Activated CD8-positive, alpha-beta T cell treated with anti-CD3 and anti-CD28 coated beads, Interleukin-2, amount 10 ng/mL, durations not matched to agents 7 days and 5 days (primary cell): ENCODE measurements at places on chromosomes 1 and 21. TPM values are rescaled to one million over a fixed set of nuclear protein-coding genes. Genes with fewer than 3 reads are reported as not detected.

The ZSWIM5 gene
- 0.50 TPM for total RNA-seq

DNA sequence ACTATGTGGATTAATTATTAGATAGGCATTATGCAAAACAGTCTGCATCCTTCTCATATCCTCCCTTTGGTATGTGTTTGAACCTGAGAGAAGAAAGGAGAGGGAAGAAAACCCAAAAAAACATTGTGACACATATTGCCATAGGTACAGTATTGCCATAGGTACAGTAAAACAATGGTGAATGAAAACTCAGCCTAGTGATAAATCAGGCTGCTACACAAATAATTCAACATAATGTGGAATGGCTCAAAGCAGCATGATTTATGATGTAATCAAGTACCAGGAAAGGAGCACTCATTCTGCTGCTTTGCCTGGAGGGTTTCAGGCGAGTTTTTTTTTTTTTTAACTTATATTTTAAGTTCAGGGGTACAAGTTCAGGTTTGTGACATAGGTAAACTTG lies 213.9 kb upstream of the LYPLAL1 start:
- DNase-seq, result no peak

DNA sequence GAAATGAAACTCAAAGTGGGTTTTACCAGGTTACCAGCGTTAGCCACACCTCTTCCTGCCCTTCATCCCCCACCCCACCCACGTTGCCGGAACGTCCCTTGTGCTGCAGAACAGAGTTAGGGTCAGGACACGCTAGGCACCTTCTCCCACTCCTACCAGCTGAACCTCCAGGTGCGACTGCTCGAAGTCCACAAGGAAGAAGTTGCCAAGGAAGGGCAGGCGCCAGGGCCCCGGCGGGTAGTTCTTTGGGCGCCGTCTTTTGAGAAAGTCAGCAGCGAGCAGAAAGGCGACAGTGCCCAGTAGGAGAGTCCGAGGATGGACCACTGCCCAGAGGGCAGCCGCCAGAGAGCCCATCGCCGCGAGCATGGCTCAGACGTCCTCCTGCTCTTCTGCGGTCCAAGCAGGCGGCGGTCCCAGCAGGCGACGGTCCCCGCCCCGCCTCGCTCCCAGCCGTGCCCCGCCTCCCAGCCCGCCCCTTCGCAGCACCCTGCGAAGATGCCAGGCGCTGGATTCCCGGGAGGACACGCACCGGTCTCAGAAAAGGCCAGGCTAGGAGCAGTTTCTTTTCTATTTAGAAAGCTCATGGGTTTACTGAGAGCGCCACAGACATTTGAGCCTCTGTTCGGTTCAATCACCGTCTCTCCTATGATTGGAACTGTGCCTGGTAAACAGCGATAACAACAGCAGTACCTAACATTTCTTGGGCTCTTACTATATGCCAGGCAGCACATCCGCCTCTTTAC lies at the start of gene CYP2J2:
Gene CYP2J2, minus strand, starts transcription at position 393 of the 743 bp plus-strand sequence. Its CDS starts 27 bp downstream, at position 366.
- DNase-seq, result peak; percentile 52

DNA sequence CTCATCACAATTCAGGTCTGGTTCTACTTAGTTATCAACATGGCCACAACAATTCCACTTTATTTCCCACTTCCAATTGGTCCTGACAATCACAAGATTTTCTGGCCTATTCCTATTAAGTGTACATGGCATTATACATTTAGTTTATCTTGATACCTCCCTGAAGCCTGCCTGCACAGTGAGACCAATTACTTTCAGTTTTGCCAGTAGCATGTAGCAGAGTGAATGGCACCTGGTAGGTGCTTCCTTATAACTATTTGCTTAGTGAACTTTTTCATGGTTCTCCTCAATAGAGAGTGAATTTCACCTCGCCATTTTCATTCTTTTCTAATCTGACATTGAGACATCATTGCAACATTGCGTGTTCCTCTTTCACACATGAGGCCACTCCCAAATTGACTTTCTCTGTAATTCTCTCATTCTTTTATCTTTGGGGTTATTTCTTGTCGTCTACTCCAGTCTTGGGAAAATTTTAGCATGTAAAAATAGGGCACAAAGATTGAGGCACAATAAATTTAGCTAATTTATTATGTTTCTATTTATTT lies 124.3 kb downstream of the DISC1 start:
- DNase-seq, result no peak

DNA sequence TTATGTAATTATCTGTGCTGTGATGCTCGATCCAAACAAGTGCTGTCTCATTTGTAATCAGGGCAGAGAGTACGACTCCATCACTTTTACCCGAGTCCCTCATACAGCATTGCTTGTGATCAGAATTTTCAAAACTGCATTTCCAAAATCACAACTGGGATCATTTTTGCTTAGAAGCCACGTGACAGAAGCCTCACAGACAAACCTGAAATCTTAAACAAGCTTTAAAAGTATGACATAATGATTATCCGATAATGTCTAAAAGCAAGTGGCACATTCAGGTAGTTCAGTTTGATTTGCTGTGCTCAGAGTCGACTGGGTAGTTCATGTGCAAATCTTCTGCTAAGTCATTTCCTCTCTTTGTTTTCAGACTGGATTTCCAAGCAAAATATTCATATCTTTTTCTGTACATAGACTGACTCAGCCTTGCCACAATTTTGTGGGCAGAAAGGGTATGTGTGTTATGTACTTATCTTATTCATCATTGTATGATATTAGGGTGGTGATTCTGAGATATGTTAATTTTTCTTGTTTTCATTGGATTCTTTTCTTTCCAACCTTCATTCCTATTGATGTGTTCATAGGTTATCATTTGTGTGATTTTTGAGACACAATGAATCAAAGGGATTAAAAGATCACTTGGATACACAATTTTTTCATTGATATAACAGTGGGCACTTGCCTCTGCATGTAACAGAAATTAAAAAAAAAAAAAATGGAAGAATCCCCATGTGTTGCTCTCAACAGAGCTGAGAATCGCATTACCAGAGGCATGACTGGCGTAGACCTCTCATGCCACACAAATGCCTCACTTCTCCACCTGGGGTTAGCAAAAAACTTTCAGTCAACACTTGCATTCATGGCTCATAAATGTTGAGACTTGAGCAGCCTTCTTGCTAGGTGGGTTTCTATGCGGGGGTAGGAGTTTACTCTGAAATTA lies 355.7 kb downstream of the LTN1 start:
- DNase-seq, result no peak

GRCh38 chr1:2525920-2526823 lies at the start of gene PANK4:
PANK4 (minus strand) TSS chr1:2526596; CDS start chr1:2526587, 9 bp downstream.
- DNase-seq, result peak; percentile 93

DNA sequence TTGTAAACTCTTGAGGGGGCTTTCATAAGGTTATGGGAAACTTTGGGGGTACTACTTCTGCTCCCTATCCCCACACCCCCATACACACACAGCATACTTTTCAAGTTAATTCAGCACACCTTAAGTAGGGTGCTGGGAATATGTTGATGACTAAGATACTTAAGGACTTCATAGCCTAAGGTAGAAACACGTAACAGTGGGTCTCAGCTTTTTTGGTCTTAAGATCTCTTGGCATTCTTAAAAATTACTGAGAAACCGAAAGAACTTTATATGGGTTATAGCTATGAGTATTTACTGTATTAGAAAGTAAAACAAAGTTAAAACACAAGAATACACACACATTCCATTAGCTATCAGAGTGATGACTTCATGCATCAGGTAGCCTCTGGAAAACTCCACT lies 2.1 kb downstream of the OTUD3 start:
- no peak for DNase-seq

The KCNA3 gene
- 49.3 TPM for total RNA-seq

DNA sequence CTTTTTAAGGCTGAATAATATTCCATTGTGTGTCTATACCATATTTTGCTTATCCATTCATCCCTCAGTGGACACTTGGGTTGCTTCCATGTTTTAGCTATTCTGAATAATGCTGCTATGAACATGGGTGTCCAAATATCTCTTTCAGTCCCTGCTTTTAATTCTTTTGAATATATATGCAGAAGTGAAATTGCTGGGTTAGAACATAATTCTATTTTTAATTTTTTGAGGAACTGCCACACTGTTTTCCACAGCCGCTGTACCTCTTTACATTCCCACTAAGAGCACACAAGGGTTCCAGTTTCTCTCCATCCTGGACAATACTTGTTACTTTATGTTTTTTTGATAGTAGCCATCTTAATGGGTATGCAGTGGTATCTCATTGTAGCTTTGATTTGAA lies 65.6 kb downstream of the RIMS3 start:
- DNase-seq, result no peak

The OR6N1 gene
- not detected for total RNA-seq

DNA sequence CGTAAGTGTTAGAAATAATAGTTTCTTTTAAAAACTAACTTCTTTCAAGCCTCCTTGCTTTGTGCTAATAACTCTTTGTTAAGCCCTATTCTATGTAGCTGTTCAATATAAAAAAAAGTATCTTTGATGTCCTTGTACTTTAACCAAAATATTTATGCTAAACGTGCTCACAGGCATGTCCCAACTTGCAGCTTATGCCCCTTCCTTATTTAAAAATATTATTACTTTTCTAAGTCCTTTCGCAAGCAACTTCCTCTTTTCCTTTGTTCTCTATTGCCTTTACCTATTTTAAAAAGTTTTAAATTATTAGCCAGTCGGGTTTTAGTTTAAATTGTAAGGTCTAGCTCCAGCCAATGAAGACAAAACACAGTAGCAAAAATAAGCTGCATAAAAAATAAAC lies 43.4 kb upstream of the NBPF3 start:
- DNase-seq, result no peak

DNA sequence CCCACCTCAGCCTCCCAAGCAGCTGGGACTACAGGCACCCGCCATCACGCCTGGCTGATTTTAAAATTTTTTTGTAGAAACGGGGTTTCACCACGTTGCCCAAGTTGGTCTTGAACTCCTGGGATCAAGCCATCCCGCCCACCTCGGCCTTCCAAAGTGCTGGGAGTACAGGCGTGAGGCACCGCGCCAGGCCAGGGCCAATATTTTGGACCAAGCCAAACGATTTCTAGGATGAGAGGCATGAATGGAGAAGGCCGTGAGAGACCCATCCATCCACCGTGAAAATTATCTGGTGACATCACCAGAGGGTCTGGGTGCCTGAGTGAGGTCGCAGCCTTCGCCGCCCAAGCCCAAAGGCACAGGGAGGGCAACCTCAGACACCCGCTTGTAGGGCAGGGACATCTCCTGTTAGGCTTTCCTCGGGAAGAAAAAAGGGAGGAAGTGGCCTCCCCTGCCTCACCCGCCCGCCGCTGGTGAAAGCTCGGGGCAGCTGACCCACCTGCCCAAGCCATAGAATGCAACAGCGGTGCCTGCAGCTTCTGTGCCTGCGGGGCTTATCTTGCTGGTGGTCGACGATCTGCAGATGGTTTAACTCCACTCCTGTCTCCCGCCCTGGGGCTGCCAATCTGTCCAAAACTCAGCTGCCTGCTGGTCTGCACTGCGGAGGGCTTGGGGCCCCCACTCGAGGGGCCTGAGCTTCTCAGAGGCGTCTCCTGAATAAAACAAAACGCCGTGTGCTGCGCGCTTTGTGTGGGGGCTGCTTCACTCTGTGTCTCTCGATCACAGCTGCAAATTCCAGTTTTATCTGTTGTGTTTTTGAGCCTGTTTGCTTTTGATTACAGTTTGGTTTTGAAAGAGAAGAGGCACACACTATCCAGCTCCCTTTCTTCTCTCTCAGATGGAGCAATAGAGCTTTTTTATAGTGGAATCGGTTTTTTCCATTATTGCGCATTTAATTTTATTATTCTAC lies 85.8 kb downstream of the MRPS6 start:
- DNase-seq, result no peak

The BATF3 gene
- total RNA-seq, result 32.6 TPM

DNA sequence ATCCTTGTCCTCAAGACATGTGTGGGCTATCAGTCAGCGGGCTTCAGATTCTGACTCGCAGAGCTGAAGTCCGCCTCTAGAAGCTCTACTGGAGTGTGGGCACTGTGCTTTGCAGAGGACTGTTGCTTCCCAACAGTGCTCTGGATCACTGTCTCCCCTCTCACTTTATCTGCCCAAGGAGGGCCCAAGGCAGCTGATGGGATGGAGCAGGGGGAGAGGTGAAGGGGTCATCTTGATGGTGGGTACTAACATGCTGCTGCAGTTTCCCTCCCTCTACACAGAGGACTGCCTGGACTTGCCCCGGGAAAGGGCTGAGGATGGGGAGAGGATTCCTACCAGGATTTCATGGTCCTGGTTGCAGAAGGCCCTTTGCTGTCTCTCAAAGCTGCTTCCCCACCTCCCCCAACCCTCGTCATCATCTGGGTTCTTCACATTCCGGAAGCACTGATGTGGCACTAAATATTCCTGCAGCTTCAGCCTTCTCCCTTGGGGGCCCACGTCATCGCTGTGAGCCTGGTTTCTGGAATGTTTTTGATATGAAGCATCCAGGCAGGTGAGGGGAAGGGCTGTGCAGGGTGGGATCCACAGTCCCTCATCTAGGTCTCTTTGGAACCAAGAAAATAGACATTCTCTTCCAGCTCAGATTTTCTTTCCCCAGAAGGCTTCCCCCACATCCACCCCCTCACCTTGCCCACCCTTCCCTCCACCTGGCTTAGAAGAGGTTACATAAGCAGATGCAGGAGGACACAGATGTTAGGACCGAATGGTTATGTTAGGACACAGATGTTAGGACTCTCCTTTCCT lies 23.2 kb downstream of the NUAK2 start:
- no peak for DNase-seq

The CD84 gene
- total RNA-seq, result 14.0 TPM

GRCh38 chr21:41883582-41883981 lies 4.4 kb upstream of the PRDM15 start:
- DNase-seq, result no peak

- no peak for DNase-seq
These were observed 15.2 kb downstream of the LRRC40 start for GRCh38 chr1:70190180-70190579.

GRCh38 chr1:96973605-96974004 lies 252.0 kb downstream of the PTBP2 start:
- DNase-seq, result no peak

The LRRC71 gene
- total RNA-seq, result not detected

GRCh38 chr1:58618303-58618702 lies 41.3 kb upstream of the TACSTD2 start:
- DNase-seq, result no peak

The OR6N2 gene
- total RNA-seq, result not detected

- no peak for DNase-seq
These were observed 34.2 kb upstream of the JUN start for GRCh38 chr1:58818075-58818474.
